ENCODE measurements at places on chromosomes 7 and 10.

DNA sequence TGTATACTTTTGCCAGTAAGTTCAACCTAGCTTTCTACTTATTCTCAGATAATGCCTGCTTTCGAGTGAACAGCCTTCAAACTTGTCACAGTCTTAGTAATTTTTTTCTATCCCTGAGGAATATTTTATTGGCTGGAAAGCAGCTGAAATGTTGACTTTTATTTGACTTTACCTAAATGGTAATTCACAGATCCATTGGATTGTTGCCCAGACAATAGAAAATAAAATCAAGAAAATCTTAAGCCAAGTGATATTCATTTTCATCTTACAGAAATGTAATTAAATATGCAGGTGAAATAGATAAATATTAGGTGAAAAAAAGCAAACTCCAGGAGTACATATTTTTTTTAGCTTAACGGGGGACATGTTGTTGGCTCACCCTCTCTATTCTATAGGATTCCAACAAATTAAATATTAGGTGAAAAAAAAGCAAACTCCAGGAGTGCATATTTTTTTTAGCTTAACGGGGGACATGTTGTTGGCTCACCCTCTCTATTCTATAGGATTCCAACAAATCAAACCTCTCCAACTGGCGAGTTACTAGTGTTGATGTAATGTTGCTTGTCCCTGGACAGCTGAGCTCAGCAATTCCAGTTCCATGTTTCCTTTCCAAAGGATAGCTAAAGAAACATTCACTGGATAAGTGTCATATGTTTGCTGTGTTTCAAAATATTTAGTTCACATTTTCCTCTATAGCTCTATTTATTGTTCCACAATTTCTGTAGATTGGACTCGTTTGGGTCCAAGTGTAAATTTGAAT is 4.2 kb downstream of the TMEM26 start:
- DNase-seq, result no peak

- DNase-seq, result no peak
Measured at GRCh38 chr10:80487791-80488538, 33.9 kb downstream of the TSPAN14 start.

GRCh38 chr7:75756206-75756990 is 15.6 kb downstream of the CCL26 start:
- DNase-seq, result no peak

- no peak for DNase-seq
Measured at GRCh38 chr10:128054163-128054970, 71.9 kb downstream of the MKI67 start.

- DNase-seq, result no peak
Measured at GRCh38 chr10:125565046-125565445, 117.9 kb downstream of the TEX36 start.

- DNase-seq, result no peak
Measured at GRCh38 chr10:22630234-22631174, 83.9 kb downstream of the PIP4K2A start.

GRCh38 chr10:110840923-110841428 is 30.8 kb upstream of the PDCD4 start:
- DNase-seq, result no peak

DNA sequence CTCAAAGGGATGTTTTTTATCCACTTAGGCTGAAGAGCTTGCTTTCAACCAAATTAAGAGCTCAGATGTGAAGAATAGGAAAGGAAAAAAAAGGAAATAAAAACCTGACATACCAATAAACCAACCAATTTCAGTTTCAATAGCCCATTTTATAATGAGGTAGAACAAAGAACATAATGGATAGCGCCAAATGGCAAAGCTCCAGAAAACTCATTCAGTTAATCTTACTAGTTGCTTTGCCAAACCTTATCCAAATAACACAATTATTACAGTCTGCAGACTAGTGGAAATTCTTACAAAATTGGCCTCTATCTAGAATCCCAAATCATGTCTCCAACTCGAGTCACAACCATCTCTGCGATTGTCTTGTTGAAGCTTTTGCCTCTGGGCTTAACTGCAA is 337.0 kb downstream of the CRPPA start:
- no peak for DNase-seq

DNA sequence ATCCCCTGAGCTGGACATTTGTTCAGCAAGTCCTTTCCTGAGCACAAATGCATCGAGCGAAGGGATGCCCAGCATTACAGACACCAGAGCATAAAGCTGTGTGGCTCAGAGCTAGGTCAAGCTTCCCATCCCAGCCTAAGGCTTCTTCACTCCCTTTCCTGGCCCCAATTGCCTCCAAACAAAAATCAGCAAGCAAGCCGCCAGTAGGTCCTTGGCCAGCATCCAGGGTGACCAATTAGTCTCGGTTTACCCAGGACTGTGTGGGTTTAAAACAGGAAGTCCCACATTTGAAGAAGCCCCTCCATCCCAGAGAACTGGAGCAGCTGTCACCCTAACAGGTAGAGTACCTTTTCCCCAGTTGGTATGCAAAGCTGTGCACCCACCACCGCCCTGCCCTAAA is 51.2 kb downstream of the PRKAG2 start:
- no peak for DNase-seq

- DNase-seq, result no peak
Measured at GRCh38 chr7:77444123-77444522, 28.0 kb upstream of the GSAP start.

- DNase-seq, result no peak
Measured at GRCh38 chr7:132380059-132380458, 196.2 kb downstream of the PLXNA4 start.

- no peak for DNase-seq
Measured at GRCh38 chr7:131606346-131607290, 50.2 kb upstream of the PODXL start.

DNA sequence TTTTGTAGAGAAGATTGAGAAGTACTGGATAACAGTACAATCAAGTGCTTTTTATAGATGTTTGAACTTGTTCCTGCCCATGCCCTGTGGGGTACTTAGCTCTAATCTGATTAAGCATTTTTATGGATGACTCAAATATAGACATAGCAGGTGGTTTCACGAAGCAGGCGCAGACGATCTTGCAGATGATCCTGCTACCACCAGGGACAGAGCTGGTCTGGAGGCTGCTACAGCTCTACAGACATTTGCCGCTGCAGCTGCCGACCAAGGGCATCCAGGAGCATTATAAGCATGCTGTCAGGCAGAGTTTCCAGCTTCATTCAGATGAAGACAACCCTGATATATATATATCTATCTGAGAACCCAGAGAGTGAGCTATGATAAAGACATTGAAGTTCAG is 650.4 kb downstream of the NXPH1 start:
- no peak for DNase-seq

- DNase-seq, result no peak
Measured at GRCh38 chr10:22315455-22316285, 518 bp upstream of the COMMD3 start.

DNA sequence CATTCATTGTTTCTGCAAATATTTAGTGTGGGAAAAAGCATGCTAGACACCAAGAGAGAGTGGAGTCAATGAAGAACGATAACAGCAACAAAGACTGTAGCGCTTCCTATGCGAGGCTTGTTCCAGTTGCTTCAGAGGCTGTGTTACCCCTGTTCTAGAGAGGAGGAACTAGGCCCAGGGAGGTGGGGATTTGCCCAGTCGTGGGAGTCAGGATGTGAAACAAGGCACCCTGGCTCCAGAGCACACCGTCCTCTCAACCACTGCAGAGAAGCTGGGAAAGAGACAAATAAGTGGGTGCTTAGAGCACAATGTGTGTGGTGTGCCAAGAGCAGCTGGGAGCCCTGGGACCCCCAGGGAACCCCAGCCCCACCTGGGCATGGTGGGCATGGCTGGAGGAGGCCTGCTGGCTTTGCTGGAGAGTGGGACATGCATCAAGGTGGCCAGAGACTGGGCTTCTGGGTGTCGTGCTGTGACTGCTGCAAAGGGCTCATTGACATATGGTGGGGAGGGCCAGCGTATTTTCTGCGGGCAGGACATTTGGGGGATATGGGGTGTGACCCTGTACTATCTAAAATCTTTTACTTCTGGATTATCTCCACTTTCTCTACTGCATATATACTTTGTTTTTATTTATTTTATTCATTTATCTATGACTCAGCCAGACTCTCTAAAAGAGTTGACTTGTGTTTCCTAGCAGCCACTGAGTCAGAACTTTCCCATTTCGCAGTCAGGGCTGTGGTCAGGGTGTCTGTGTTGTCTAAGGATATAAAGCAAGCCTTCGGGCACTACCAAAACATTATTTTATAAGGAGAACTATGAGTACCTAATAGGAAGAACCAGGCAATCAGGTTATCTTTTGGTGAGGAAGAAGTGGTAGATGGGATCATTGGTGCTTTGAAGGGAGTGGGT is 95.4 kb downstream of the TCF7L2 start:
- no peak for DNase-seq

- DNase-seq, result no peak
Measured at GRCh38 chr10:14126697-14127440, 203.9 kb downstream of the FRMD4A start.

DNA sequence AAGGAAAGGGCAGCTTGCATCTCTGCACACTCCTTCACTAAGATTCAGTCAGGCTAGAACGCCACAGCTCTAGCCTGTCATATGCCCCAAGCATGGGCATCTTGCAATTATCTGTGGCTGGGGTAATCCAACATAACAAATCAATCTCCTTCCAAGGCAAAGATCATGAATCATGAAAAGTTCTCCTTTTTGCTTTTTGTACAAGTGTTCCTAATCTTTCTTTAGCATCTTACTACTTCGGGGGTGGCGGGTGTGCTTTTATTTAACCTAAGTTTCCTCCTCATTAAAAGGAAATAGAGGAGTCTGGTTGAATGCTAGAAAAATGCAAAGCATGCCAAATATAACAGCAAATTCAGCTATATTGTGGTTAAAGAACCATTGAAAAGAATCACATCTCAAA is 43.5 kb upstream of the NKX2-3 start:
- no peak for DNase-seq

DNA sequence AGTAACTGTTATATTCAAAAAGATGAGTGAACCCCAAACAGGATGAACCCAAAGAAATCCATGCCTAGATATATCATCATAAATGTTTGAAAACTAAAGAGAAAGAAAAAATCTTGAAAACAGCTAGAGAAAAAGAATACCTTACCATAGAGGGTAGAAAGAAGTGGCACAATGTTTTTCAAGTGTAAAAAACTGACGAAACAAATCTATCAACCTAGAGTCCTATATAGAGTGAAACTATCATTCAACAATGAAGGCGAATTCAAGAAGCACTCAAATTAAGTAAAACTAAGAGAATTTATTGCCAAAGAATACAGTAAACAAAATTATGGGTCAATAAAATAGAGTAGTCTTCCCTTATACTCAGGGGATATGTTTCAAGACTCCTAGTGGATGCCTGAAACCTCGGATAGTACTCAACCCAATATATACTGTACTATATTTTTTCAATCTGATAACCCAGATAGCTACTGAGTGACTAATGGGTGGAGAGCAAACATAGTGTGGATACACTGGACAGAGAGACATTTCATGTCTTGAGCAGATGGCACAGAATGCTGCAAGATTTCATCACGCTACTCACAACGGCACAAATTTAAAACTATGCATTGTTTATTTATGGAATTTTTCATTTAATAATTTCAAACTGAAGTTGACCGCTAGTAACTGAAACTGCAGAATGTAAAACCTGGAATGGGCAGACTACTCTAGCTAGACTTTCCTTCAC is 52.6 kb upstream of the TMEM106B start:
- no peak for DNase-seq
